Common myeloid progenitor, CD34-positive (primary cell): ENCODE measurements at places on chromosomes 5 and 9.

- DNase-seq, result peak; percentile 62
These were observed 21.0 kb upstream of the ALDH1B1 start for GRCh38 chr9:38371495-38371894.

DNA sequence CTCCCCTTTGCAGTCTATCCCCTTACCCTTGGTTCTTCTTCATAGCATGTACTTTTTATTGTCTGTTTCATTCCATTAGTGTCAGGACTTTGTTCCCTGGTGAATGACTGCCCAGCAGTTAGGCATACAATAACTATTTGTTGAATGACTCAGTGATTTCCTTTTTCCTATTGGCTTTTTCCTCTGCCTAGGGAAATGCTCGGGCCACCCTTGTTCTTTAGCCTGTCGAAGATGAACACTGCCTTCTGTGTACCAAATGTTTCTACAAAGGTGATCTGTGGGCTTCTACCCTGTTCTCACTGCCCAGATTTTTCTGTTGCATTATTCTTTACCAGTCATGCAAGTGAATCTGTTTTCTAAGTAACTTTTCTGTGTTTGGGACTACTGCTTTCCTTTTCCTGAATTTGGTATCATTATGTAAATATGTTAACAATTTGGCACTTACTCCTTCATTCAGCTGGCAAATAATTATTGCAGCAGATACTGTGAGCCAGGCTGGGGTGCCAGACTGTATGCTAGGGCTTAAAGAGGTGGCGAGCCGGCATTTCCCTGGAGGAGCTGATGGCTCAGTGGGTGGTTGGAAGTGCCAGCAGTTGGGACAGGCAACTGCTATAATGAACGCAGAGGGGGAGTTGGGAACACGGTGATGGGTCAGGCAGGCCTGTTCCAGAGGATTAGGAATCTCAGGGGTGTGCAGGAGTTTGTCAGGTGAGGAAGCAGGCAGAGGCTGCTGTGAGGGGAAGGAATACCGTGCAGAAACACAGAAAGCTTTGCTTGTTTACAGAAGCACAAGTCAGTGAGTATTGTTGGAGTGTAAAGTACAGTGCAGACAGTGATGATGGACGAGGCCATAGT, 30.6 kb downstream of the KDM4C start:
- DNase-seq, result no peak

- DNase-seq, result peak; percentile 66
These were observed 207.0 kb downstream of the MEF2C start for GRCh38 chr5:88675708-88676636.

DNA sequence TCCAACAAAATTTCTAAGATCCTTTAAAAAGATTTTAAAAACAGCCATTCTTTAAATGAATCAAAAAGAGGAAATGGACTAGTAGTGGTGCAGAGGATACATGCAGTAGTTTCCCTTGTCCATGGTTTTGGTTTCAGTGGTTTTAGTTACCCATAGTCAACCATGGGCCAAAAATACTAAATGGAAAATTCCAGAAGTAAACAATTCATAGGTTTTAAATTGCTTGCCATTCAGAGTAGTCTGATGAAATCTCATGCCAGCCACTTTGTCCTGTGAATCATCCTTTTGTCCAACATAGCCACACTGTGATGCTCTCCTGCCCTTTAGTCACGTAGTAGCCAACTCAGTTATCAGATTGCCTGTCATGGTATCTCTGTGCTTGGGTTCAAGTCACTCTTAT, 286.1 kb downstream of the ANXA1 start:
- peak; percentile 17 for DNase-seq

DNA sequence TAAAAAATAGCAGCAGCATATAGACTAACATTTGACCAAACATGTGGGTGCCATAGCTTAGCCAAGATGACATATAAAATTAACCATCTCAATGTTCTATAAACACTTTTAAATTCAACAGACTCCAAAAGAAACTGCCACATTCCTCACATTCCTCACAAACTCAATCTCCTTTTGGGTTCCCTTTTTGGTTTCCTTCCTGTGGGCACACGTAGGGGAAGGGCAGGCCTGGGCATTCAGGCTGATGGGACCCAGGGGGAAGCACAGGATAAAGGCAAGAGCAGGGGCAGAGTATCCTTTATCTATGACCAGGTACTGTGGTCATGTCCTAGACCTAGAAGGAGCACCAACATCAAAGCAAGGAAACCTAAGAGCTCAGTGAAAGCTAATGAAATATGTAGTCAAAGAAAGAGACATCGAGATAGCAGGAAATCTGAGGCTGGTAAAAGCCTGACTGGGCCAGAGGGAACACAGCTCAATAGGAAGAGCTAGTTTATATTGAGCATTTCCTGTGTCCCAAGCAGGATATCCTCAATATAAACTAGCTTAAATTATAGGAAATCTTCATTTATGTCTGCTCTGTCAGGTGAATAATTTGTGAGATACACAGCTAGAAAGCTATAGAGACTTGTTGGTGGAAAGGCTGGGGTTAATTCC, 13.6 kb upstream of the ERAP1 start:
- no peak for DNase-seq

DNA sequence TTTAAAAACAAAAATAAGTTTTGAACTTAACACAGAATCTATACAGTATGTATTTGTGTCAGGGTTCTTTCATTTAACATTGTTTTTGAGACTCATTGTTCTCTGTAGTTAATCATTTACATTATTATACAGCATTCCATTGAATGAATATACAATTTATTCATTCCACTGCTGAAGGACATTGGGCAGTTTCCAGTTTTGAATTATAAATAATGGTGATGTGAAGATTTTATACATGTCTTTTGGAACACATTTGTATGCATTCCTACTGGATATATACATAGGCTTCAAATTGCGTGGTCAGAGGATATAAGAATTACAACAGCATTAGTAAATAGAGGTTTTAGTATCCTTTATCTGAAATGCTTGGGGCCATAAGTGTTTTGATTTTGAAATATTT, 72.0 kb downstream of the CEP120 start:
- no peak for DNase-seq

DNA sequence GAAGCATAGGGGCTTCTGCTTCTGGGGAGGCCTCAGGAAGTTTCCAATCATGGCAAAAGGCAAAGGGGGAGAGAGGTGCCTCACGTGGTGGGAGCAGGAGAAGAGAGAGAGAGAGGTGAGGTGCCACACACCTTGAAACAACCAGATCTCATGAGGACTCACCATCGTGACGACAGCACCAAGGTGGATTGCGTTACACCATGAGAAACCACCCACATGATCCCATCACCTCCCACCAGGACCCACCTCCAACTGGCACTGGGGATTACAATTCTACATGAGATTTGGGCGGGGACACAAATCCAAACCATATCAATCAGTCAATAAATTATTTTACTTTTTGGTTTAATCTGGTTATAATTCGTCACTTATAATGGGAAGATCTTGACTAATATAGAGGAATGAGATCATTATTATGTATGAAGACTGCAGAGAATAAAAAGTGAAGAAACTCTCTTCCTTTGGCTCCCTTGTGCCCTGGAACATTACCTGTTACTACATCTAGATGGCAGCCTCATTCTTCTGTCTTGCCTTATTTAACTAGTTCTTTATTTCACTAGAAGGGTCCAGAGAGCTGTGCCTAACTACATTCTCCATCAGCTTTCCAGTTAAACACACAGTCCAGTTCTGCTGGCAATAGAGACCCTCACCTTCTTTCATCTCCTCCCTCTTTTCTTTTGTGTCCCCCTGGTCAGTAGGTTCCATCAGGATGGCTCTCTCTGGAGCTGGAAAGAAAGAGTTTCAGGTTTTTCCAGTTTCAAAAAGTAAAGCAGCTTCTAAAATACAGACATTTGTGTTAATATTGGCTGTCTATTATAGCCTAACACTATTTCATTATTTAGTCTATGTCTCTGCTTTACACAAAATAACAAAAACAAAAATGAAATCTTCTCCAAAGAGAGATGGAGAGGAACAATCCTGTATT, 21.7 kb upstream of the SPINK7 start:
- DNase-seq, result peak; percentile 46

DNA sequence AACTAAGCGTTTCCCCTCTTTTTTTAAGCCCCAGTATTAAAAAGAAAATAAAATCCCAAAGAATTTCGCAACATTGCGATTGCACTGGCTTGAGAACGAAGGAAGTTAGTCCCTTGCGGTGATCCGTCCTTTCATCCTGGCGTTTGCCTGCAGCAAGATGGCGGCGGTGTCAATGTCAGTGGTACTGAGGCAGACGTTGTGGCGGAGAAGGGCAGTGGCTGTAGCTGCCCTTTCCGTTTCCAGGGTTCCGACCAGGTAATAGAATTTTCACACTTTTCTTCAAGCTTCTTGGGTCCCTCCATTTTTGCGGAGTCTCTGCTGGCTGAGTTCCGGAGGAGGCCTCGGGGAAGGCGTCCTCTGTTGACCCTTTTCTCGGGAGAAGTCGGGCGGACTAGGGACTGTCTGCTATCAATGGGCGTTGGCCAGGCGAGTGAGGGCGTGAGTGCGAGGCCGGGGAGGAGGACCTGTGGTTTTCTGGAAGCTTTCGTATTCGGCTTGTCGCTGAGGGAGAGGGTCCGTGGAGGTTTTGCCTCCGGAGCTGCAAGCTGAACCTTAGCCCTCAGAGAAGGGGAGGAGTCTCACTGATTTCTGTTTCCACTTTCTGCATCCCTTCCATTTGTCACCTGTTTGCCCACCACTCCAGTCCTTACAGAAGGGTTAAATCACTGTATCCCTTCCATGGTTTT, at the start of gene NDUFS4:
TSS of gene NDUFS4 (plus strand) at position 134 of the 686 bp plus-strand sequence. CDS start at position 158, 24 bp downstream.
- peak; percentile 92 for DNase-seq

DNA sequence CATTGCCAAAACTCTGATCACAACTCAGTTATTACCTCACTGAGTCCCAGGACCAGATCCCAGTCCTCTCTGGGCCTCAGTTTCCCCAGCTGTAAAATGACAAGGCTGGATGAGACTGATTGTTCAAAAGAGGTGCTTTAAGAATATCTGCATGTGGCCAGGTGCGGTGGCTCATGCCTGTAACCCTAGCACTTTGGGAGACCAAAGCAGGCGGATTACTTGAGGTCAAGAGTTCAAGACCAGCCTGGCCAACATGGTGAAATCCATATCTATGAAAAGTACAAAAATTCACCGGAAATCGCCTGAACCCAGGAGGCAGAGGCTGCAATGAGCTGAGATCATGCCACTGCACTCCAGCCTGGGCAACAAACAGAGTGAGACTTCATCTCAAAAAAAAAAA, 8.3 kb downstream of the ATOX1 start:
- DNase-seq, result no peak

GRCh38 chr5:66644111-66644510, 47.9 kb downstream of the MAST4 start:
- DNase-seq, result no peak

DNA sequence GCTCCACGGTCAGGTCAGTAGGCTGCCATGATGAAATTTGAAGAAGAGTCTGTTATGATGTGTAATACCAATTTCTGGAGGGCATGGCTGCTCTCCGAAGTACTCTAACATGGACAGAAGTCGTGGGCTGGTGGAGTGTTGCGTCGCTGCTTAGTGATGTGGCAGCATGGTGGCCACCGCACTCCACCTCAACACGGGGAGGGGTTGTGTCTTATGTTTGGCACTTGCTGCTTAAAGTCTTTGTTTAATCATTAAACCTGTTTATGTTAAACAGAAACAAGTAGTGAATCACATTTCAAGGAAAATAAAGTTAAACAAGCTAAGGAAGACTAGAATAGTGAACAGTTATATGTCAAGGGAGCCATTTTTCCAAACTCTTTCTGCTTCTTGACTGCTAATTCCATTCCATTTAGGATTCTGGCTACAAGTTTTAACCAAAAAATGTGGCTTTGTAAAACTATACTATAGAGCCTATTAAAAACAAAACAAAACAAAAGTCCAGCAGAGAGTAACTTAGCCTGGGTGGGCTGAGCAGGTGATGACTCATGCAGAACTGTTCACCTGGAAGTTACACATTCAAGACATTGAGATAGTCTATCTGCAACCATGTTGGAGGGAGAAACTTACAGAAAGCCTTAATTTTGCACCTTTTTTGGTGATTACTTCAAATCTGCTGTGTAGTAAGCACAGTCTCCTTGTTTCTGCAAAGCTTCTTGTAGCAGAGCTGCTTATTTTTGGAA, 9.5 kb downstream of the HABP4 start:
- no peak for DNase-seq
